ENCODE measurements at places on chromosomes 2 and 18. TPM values are rescaled to one million over a fixed set of nuclear protein-coding genes. Genes with fewer than 3 reads are reported as not detected.

Gene CRYBA2
- not detected for total RNA-seq

Gene MSH6
- total RNA-seq: 84.1 TPM

Gene C2orf76
- total RNA-seq: 7.1 TPM

Gene IL36G
- total RNA-seq: not detected

Gene ASB18
- total RNA-seq: not detected

Gene PCARE
- total RNA-seq: not detected

Gene SLC4A3
- total RNA-seq: not detected

Gene LHCGR
- total RNA-seq: not detected

Gene CABYR
- total RNA-seq: 0.48 TPM

Gene NEURL3
- total RNA-seq: 0.78 TPM

Gene THAP4
- 31.9 TPM for total RNA-seq

Gene LRP2
- 0.28 TPM for total RNA-seq

Gene CKAP2L
- total RNA-seq: 66.3 TPM

Gene ANKRD36
- 51.1 TPM for total RNA-seq

Gene DHRS9
- total RNA-seq: not detected

Gene HADHB
- 71.4 TPM for total RNA-seq

Gene EPHA4
- total RNA-seq: 11.7 TPM

Gene TGFBRAP1
- total RNA-seq: 17.0 TPM

Gene DSG4
- total RNA-seq: not detected

Gene ACMSD
- total RNA-seq: not detected

Gene C2orf78
- not detected for total RNA-seq

Gene ARHGAP25
- 132 TPM for total RNA-seq

Gene FLACC1
- 3.1 TPM for total RNA-seq

Gene CYP20A1
- 18.9 TPM for total RNA-seq

Gene CELF4
- total RNA-seq: not detected

Gene LIMS3
- total RNA-seq: 3.3 TPM

Gene UPP2
- not detected for total RNA-seq

Gene FMNL2
- total RNA-seq: 1.1 TPM

Gene MSTN
- total RNA-seq: not detected

Gene ILKAP
- 50.8 TPM for total RNA-seq

Gene SLC4A5
- 3.4 TPM for total RNA-seq

Gene FOXI3
- not detected for total RNA-seq

Gene ITPRIPL1
- 43.7 TPM for total RNA-seq

Gene IL1R1
- 1.3 TPM for total RNA-seq

Gene AQP12A
- total RNA-seq: not detected

Gene DTNB
- total RNA-seq: 29.8 TPM

Gene DUSP2
- 42.5 TPM for total RNA-seq

Gene TEX44
- total RNA-seq: not detected

Gene TCF4
- 0.28 TPM for total RNA-seq

Gene MDH1
- 190 TPM for total RNA-seq

Gene ADGRF3
- 2.5 TPM for total RNA-seq

Gene PKDCC
- not detected for total RNA-seq

Gene ATP8B1
- not detected for total RNA-seq

Gene GALNT5
- not detected for total RNA-seq

Gene CENPA
- total RNA-seq: 43.1 TPM

Gene TMEM127
- 42.4 TPM for total RNA-seq

Gene IFIH1
- total RNA-seq: 66.9 TPM

Gene LBX2
- 1.2 TPM for total RNA-seq

Gene MOGAT1
- total RNA-seq: not detected

Gene MPHOSPH10
- total RNA-seq: 26.2 TPM

Gene STPG4
- not detected for total RNA-seq

Gene IL1R2
- 0.88 TPM for total RNA-seq

Gene SLC30A3
- total RNA-seq: 0.45 TPM

Gene CRACDL
- total RNA-seq: 0.20 TPM

Gene FKBP1B
- 4.8 TPM for total RNA-seq

Gene TUBA4B
- not detected for total RNA-seq

Gene FAHD2B
- total RNA-seq: 21.0 TPM

Gene TXNDC2
- not detected for total RNA-seq

Gene CPS1
- 0.15 TPM for total RNA-seq
